Amniotic stem cell (primary cell): ENCODE measurements at places on chromosomes 3 and 15.

GRCh38 chr3:127288921-127289705 lies 1.3 kb upstream of the PRR20G start:
- no peak for DNase-seq

- no peak for DNase-seq
These were observed 86.5 kb upstream of the PRR20G start for GRCh38 chr3:127374086-127375010.

DNA sequence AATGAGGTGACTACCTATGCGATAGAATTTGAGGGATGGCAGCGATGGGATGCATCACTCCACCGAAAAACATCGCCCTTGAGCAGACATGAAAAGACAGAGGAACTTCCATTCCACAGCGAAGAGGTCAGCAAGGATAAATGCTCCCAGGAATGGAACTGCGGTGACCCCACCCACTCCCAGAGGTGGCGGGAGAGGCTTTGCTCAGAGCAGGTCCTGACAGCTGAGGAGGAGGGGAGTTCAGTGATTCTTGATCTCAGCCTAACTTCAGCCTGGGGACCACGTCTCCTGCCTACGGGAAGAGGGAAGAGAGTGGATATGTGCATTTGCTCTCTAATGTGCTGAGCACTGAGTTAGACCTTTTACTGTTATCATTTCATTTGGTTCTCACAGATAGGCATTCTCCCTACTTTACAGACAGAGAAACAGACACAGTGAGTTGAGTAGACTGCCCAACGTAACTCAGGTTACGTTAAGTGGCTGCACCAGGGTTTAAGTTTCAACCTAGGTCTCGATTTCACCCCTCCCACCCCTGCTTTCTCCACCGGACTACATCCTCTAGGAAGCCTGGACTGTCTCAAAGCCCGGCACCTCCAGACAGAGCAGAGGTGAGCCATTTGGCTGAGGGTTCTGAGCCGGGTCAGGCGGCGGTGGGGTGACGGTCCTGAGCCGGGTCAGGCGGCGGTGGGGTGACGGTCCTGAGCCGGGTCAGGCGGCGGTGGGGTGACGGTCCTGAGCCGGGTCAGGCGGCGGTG lies 170.0 kb downstream of the RAB11A start:
- no peak for DNase-seq

- DNase-seq = no peak
These were observed 32.6 kb downstream of the HHLA2 start for GRCh38 chr3:108328821-108329486.

GRCh38 chr3:170302008-170302407 lies 55.5 kb upstream of the SKIL start:
- DNase-seq = no peak

GRCh38 chr3:7146529-7146928 lies 285.6 kb downstream of the GRM7 start:
- DNase-seq = no peak

GRCh38 chr3:105367063-105367405 lies 325 bp downstream of the ALCAM start:
- DNase-seq = no peak

GRCh38 chr3:5013021-5013906 lies 34.0 kb downstream of the BHLHE40 start:
- no peak for DNase-seq

DNA sequence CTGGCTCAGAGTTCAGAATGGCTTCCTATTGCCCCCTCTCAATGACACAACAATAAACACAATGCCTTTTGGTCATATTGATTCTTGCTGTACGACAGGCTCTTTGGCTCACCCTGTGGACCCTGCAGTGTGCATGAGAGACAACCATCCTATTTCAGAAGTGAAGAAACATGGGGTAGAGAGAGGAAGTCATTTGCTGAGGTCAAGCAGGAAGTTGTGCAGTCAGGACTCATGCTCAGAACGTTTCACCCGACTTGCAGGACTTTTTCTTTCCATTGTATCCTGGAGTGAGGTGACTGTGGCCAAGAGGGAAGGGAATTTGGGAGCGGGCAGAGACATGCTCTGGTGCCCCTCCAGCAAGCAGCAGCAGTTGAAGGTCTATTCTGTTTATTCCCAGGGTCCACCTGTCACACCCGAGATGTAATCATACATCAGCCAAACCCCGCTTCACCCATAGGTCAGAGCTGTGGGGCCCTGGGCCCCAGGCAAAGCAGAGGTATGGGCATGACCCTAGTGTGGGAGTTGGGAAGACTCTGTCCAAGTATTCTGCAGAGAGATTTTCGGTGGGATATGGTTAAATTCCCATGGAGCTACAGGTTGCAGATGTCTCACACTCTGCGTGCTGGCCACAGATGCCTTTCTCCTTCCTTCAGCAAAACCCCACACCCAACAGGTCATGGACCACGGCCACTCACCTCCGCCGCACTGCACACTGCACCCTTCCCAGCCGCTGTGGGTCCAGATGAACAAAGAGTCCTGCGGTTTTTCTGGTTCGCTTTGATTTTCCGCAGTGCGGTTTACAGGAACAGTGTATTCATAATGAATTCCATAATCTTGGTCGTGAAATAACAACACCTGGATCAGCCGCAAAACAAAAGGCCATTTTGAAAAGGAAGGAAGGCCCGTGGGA lies 290.6 kb downstream of the ADAMTS17 start:
- no peak for DNase-seq

- DNase-seq = no peak
These were observed 8.0 kb upstream of the MESP2 start for GRCh38 chr15:89768071-89768500.

DNA sequence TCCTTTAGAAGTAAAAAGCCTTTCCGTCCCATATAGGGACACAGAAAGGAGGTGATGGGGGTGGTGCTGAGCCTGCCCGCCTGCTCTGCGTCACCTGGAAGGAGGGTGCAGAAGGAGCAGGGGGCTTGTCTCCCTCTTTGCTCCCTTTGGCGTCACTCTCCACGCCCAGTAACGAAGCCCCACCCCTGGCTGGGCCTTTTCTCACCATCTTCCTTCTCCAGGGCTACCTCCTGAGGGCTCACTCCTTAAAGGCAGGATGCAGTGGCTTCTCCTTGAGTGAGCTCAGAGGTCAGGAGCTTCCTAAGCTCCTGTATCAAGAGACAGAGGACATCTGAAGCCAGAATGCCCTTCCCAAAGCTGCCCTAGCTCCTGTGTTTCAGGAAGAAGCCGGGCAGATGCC lies 31.5 kb downstream of the SLCO3A1 start:
- DNase-seq = no peak

- DNase-seq = no peak
These were observed 77.7 kb downstream of the CEMIP start for GRCh38 chr15:80856809-80857377.

DNA sequence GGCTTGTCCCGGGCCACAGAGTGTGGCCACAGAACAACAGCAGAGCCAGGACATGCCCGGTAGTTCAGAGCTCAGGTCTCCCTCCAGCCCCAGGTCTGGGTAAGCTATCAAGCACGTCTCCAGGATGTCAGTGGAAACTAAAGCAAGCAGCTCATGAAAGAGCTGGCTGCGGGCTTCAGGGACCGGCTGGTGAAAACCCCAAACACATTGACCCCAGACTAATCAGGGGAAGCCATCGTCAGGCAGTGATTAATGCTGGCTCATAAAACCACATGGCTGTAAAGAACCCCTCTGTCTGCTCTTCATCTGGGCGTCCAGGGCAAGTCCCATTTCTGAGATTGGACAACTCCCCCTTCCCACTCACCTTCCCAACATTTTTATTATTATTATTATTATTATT lies 37.8 kb downstream of the LMCD1 start:
- no peak for DNase-seq

- no peak for DNase-seq
These were observed 77.2 kb downstream of the IL12A start for GRCh38 chr3:160065786-160066185.

GRCh38 chr3:184405075-184406030 lies 25.5 kb downstream of the CHRD start:
- no peak for DNase-seq

GRCh38 chr3:159803459-159803858 lies 185.2 kb upstream of the IL12A start:
- no peak for DNase-seq

DNA sequence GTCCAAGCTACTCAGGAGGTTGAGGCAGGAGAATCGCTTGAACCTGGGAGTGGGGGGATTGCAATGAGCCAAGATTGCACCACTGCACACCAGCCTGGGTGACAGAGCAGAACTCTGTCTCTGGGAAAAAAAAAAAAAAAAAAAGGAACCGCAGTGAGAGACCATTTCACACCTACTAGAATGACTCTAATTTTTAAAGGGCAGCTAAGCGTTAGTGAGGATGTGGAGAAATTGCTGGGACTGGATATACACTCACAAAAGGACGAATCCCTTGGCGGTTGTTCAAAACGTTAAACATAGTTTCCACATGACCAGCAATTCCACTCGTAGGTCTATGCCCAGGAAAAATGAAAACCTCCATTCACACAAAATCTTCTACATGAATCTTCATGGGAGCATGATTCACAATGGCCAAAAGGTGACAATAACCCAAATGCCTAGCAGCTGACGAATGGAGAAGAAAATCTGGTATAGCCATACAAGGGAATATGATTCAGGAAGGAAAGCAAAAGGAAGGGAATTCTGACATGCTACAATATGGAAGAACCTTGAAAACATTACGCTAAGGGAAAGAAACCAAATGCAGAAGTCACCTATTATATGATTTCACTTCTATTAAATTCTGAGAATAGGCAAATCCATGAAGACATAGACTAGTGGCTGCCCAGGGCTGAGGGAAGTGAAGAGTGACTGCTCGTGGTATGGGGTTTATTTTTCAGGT lies 127.0 kb downstream of the CHSY1 start:
- peak; percentile 84 for DNase-seq

DNA sequence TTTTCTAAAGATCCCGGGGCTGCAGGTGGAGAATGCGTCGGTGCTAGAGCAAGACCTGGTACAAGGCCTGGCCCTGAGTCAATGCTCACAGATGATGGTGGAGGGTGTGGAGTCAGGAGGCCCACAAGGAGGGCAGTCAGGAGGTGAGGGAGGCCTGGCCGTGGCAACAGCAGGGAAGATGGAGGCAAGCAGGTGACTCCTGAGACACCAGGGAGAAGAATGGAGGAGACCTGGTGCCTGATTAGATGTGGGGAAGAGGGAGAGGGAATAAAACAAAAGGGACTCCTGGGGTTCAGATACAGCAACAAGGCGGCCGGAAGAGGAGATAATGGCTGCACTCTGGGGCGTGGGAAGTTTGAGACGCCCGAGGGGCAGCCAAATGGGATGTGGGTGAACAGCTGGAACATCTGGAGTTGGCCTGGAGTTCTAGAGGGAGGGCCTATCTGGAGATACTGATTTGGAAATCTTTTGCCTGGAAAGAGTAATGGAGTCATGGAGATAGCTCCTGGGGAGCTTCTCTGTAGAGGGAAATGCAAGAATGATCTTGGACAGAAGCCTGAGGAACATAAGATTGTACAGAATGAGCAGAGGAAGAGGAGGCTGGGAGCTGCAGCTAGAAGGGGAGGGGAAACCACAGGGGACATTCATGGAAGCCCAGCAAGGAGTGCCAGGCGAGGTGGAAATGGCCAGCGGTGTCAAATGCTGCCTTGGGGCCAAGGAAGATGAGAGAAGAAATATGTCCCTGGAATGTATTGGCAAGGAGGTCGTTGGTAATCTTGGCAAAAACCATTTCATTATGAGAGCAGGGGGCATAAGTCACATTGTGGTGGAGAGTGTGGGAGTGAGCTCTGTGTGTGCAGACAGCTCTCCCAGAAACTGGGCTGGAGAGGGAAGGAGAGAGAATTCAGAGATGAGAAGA lies 67.5 kb upstream of the CORO2B start:
- no peak for DNase-seq

GRCh38 chr3:17142516-17142915 lies 257.8 kb downstream of the PLCL2 start:
- no peak for DNase-seq

GRCh38 chr3:124522082-124522625 lies 208.1 kb upstream of the UMPS start:
- no peak for DNase-seq

- no peak for DNase-seq
These were observed at the start of gene PLXND1 for GRCh38 chr3:129606636-129607390. Gene PLXND1, minus strand, starts transcription at chr3:129606676. Its CDS starts 37 bp downstream, at chr3:129606639.

GRCh38 chr15:65580287-65580686 lies 30.6 kb downstream of the INTS14 start:
- peak; percentile 40 for DNase-seq

- DNase-seq = no peak
These were observed 287.2 kb downstream of the CGGBP1 start for GRCh38 chr3:87771337-87772192.

DNA sequence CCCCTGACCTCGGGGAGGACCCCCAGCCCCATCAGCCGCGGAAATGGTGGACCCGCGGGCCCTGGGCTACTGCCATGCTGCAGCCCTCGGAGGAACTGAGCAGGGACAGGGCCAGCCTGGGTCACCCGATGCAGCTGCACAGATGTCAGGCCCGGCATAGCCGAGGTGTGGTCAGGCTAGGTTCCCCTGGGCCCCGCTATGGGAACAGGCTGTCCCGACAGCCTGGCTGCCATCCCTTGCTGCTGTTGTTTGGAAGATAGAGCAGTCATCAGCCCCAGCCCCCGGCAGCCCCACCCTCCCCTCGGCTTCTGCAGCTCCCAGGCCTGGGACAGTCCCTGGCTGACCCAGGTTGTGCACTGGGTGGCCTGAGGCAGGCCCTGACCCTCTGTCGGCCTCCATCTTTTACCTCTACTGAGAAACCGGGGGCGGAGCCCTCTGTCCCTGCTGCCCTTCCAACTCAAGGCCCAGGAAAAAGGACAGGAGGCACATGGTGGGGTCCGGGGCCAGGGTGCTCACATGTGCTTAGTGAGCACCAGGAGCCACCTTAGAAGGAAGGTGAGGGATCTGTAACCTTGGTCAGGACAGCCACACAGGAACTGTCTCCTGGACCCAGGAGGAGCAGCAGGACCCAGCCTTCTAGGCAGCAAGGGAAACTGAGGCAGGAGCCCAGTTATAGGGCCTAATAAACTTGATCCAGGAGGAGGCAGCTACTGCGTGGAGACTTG lies 31.5 kb upstream of the FBLN2 start:
- DNase-seq = no peak

DNA sequence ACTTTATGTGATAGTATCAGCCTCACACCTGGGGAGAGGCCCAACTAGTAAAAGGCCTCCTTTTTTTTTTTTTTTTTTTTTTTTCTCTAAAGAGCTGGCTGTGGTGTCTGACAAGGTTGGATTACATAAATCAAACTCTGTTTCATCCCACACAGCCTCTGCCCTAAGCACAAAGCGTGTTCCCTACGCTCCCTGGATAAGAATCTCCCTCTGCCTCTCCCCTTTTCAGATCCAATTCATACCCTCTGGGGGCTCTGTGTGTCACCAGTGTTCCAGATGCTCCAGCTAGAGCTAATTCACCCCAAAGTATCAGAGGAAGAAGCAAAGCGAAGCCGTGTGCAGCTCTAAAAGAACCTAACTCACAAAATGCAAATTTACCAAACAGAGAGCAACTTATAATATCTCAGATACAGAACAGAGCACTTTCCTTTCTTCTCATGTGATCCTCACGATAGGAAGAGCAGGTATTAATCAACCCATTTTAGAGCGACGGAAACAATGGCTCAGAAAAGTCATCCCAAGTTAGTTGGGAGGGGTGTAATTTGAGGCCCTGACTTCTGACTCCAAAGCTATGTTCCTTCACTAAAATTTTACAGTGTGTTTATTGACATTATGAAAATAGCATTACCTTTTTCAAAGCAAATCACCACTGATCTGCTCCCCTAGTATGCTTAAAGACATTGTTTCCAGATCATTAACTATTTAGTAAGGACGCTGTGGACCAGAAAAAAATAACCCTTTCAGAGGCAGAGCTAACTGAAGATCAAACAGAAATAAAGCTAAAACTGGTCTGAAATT lies 12.4 kb downstream of the BMF start:
- DNase-seq = no peak
